B cell (primary cell): ENCODE measurements at places on chromosomes 16 and 17. TPM values are rescaled to one million over a fixed set of nuclear protein-coding genes. Genes with fewer than 3 reads are reported as not detected.

The FOXL1 gene
- polyA plus RNA-seq = not detected in 2 replicates

The TMEM98 gene
- polyA plus RNA-seq = not detected in 2 replicates

The KARS1 gene
- polyA plus RNA-seq = 70.7 and 72.4 TPM in 2 replicates

The AANAT gene
- polyA plus RNA-seq = 0.42 and 0.88 TPM in 2 replicates

The XAF1 gene
- polyA plus RNA-seq = 44.8 and 64.3 TPM in 2 replicates

The ACSF3 gene
- 41.8 and 45.2 TPM in 2 replicates for polyA plus RNA-seq

The TOP2A gene
- polyA plus RNA-seq = 0.36 and 0.50 TPM in 2 replicates

GRCh38 chr17:18920911-18921441 is 31.0 kb upstream of the SLC5A10 start:
- peak; percentile 16 for DNase-seq

DNA sequence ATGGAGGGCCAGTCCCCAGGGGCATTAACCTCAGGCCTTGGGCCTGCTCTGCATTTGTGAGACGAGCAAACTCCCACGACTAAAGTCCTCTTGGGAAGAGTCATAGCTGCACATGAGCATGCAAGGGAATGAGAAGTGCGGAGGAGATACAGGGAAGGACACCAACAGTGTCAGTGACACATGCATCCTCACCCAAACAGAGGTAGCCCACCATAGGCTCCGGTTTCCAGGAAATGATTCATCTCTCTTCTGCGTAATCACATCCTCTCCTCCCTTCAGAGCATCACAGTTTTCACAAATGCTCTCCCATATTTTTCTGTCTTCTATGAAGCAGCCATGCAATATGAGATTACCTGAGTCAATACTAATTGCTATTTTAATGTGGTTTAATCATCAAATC is 725.7 kb upstream of the GOT2 start:
- no peak for DNase-seq

GRCh38 chr17:6134721-6135120 is 64.5 kb downstream of the WSCD1 start:
- no peak for DNase-seq

- DNase-seq = no peak
Measured at GRCh38 chr16:55031481-55031880, 100.8 kb downstream of the IRX5 start.

DNA sequence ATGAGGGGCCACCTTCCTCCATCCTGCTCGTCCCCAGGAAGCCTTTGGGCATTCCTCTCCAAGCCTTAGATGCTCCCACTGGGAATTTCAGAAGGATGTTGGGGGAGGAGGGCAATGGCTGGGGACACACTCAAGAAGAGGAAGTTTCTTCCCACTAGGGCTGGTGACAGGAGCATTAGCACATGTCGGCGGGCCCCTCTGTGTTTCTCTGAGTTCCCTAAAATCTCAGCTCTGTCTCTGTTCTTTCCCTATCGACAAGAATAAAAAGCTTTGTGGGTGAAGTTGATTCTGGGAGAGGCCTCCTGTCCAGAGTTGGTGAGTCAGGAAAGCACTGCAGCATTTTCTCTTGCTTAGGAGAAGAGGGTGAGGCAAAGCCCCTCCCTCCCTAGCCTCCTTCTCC is 19.7 kb upstream of the C17orf107 start:
- DNase-seq = no peak

- DNase-seq = no peak
Measured at GRCh38 chr17:15377616-15378015, 36.2 kb upstream of the TEKT3 start.

GRCh38 chr17:7503521-7503920 is 19.4 kb downstream of the POLR2A start:
- no peak for DNase-seq

DNA sequence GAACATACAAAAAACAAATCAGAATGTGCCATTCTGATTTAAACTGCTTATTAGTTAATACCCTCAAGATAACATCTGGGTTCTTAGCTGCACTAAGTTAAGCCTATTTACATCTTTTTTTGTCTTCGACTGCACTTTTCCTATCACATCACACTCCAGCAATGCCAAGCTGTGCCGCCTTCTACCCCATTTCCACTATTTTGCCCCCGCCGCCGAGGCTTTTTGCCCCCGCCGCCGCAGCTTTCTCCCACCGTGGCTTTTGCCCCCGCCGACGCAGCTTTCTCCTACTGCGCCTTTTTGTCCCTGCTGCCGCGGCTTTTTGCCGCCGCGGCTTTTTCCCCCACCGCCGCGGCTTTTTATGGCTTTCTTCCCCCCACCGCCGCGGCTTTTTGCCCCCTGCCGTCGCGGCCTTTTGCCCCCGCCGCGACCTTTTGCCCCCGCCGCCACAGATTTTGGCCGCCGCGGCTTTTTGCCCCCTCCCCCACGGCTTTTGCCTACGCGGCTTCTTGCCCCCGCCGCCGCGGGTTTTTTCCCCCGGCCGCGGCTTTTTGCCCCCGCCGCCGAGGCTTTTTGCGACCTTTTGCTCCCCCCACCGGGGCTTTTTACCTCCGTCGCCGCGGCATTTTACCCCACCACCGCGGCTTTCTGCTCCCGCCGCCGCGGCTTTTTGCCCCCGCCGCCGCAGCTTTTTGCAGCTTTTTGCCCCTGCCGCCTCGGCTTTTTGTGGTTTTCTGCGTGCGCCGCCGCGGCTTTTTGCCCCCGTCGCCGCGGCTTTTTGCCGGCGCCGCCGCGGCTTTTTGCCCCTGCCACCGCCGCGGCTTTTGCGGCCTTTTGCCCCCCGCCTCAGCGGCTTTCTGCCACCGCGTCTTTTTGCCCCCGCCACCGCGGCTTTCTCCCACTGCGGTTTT is 331.4 kb upstream of the WSB1 start:
- DNase-seq = no peak

DNA sequence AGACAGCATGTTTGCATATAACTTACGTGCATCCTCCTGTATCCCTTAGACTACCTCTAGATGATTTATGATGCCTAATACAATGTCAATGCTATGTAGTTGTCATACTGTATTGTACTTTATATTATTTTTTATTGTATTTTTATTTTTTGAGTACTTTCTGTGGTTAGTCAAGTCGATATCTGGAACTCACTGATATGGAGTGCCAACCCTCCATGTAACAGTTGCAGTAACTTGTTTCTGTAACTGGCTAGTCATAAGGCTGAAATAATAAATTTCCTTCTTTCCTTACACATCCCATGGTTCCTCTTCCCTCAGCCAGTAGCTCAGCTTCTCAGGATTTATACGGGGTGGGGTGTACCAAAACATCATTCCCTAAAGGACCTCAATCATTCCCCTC is 23.5 kb downstream of the MPHOSPH6 start:
- DNase-seq = no peak

GRCh38 chr16:68047987-68048386 is 24.9 kb downstream of the DUS2 start:
- DNase-seq = no peak

GRCh38 chr17:2067608-2068024 is 12.7 kb downstream of the HIC1 start:
- DNase-seq = no peak
